ENCODE measurements at places on chromosomes 3 and 15. TPM values are rescaled to one million over a fixed set of nuclear protein-coding genes. Genes with fewer than 3 reads are reported as not detected.

GRCh38 chr3:82556113-82556512 lies 794.7 kb upstream of the GBE1 start:
- DNase-seq, result peak; percentile 15

GRCh38 chr15:75356006-75356405 lies 9.2 kb downstream of the NEIL1 start:
- DNase-seq, result no peak

- DNase-seq, result no peak
Observed at GRCh38 chr3:118468801-118469200, 565.8 kb downstream of the IGSF11 start.

DNA sequence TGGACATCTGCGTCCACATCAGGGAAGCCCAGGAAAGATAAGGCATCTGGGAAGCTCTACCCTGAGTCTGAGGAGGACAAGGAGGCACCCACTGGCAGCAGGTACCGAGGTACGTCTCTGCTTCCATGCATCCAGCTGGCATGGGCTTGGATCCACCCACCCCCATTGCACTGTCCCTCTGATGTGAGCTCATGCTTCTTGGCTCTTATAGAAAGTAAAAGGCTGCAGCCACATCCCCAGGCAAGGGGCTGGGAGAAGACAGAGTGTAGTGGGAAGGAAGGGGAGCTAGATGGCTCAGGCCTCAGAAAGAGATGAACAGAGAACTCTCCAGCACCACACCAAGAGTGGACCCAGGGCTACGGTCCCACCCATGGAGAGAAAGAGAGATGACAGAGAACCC lies 18.2 kb downstream of the PTH1R start:
- DNase-seq, result no peak

Gene DPPA2
- not detected for polyA plus RNA-seq

Gene DUOXA2
- 0.34 TPM for polyA plus RNA-seq
